EH (cell line): ENCODE measurements at places on chromosomes 4 and X.

GRCh38 chr4:103201724-103202123, 3.6 kb upstream of the CENPE start:
- DNase-seq, result no peak

GRCh38 chr4:168163106-168163505, 70.8 kb downstream of the ANXA10 start:
- no peak for DNase-seq

DNA sequence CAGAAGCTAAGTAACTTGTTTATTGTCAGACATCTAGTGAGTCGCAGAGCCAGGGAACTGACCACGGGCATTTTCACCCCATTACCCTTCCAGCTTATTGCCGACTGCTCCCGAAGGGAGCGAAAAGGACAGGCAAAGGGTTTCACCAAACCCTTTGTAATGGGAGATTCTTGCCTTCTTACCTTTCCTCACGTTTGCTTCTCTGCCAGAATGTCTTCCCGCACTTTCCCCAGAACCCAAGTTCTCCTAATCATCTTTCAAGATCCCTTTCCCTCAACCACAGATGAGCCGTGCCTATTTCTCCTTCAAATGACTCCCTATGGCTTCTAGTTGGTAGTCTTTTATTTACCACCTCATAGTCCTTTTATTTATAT, 520 bp upstream of the SRP72 start:
- DNase-seq, result no peak

DNA sequence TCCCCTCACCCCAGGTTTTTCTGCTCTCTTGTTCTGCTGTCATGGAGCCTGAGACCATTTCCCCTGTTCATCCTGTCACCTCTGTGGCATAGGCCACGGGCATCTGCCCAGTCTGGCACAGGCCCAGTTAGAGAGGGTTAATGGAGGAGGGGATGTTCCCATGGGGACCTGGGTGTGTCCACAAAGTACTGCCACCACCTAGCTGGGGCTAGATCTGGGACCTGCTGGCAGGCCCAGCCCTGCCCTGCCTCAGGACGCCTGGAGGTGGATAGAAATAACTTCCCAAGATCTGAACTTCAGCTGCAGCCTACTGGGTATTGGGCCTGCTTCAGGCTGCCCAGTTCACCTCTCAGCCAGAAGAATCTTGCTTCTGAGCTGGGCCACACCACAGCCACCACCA, 13.5 kb downstream of the EFNB1 start:
- DNase-seq, result no peak

DNA sequence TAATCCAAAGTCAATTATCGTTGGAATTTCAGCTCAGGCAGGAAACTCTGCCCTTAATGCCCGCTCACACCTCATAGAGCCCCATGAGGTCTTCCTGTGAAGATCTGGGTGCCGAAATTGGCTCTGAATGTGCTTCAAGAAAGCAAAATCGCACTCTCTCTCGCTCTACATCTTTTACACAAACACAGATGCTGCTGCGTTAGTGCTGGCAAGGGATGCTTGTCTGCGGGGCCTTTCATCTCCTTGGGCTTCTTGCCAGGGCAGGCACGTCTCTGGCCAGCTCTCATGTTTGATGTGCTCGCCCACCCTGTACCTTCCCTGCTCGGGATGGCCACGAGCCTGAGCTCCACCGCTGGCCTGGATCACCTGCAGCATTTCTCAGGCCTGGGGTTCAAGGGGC, 66.5 kb downstream of the CLCN4 start:
- DNase-seq, result no peak
